Uterus (tissue), 4 donors: ENCODE measurements at places on chromosomes 6 and 20.

GRCh38 chr20:37941332-37941731 is 38.4 kb downstream of the VSTM2L start:
- no peak for DNase-seq

DNA sequence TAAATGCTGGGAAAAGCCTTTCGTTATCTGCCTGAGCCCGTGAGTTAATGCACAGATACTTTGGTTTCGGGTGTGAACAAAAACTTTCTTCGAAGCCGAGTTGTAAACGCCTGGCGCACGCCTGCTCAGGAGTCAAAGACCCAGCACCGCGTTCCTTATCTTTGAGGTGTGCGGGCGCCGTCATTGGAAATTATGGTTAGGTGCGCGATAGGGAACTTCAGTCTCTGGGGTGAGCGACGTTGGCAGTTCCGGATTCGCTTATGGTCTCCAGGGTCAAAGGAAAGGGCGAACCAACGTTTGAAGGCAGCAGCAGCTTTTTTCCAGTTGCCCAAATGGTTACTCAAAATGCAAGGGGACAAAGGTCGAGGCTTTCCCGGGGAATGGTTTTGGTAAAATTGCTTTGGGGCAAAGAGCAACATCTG is 853 bp downstream of the SLC22A3 start:
- no peak for DNase-seq

DNA sequence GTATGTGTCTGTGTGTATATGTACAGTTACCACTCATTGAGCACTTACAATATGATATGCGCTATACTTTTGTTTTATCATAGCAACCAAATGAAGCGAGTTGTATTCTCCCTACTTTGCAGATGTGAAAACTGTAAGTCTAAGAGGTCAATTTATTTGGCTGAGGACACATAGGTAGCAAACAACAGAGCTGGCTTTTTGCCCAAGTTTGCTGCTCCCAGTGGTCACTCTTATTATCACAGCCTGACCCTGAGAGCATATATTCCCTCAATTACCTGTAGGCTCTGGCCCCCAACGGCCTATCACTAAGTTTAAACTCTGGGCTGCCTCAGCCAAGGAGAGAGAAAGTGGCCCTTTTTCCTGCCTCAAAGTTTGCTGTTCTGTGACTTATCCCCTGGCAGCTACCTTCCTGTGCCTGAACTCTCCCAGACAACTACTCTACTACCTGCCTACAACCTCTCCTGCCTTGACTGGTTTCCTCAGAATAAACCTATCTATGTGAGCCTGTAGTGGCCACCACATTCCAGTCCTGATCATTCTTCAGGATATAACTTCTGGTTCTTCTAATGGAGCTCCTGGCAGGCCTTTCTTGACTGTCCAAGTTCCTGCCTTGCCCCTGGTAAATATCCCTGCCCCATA is 221.8 kb downstream of the FRK start:
- no peak for DNase-seq

DNA sequence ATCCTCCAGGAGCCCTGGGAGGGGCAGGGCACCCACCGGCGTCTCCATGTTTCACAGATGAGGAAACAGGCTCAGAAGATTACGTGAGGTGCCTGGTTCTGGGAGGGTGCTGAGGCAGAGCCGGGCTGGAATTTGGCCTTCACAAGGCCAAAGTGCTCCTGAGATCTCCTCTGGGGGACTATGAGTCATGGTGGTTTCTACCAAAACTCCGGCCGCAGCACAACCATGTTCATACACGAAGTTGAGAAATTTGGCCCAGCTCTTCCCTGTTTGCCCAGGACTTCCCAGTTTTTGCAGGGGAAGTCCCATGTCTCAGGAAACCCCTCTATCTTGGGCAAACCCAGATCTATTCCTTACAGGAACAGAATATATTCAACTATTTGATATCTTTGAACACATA is 172.9 kb upstream of the CDYL start:
- no peak for DNase-seq

- DNase-seq = no peak
These were observed 73.4 kb downstream of the GFOD1 start for GRCh38 chr6:13413900-13414555.

DNA sequence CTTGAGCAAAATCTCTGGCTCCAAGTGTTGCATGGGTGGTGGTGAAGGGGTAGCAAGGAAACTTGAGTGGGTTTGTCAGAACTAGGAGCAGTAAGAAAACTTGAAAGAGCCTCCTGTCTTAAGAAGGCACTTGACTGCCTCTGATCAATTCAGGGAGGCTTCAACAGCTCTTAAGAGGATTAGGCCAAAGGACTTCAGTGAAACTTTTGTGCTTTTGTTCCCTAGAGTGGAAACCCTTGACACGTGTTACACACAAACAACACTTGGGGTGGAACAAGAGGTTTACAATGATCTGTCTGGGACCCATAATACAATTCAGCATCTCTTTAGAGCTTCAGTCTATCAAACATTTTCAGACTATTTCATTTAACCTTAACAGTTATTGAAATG is 80.1 kb upstream of the ARMC2 start:
- no peak for DNase-seq

- DNase-seq = no peak
These were observed 54.0 kb downstream of the VTA1 start for GRCh38 chr6:142200846-142201628.

DNA sequence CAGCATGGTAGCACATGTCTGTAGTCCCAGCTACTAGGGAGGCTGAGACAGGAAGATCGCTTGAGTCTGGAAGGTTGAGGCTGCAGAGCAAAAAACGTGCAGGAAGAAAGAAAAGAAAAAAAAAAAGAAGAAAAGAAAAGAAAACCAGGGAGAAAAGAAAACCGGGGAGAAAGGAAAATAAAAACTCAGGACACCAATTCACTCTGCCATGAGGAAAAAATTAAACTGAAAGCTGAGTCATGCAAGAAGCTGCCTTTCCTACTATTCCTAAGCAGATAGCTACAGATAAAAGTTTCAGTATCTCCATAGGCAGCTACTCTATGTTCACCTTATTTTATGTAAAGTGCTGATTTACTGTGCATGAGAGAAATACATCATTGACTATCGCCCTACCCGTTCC is 10.5 kb downstream of the PTGIS start:
- no peak for DNase-seq

- DNase-seq = no peak
These were observed 78.0 kb upstream of the SIRPG start for GRCh38 chr20:1735417-1736089.

DNA sequence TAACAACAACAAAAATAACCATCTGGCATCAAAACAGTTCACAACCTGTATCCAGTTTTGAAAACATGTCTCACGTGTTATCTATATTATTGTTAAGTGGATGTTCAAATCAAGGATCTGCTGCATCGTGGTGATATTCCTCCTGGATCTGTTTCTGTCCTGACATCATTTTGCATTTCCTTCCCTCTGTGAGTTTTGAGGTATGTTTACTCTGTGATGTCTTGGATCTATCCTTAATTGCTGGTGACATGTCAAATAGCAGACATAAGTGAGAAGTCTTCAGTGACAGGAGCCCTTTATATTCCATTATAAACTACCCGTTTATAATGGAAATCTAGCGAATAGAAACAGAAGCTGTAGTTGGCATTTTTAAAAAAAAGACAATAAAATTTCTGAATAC is 381.8 kb upstream of the NOX3 start:
- no peak for DNase-seq

DNA sequence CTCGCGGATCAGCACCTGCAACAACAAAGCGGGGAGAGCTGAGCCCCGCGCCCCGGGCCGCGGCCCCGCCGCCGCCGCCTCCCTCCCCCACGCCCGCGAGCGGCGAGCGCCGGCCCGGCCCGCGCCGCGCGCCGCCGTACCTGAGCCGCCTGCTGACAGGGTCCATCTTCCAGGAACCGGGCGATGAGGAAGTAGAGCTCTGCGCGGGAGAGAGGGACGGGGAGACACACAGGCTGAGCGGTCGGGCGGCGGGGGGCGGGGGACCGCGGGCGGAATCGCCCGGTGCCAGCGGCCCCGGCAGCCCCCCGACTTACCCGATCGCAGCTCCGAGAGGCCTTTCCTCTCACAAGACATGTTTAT is 359 bp downstream of the PHIP start:
- no peak for DNase-seq

DNA sequence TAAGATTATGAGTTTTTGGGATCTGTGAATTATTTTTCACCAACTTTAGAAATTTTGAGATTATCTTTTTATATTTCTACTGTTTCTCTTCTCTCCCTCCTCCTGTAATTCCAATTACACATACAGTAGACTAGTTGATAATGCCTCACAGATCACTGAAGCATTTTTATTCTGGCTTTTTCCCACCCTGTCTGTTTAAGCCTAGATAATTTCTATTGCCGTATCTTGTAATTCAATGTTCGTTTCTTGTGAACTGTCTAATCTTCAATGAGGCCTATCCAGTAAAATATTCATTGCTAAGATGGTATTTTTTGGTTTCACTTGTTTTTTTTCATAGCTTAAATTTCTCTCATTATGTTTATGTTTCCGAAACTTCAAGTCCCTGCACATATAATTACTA is 12.0 kb downstream of the MDN1 start:
- DNase-seq = no peak

- DNase-seq = no peak
These were observed 43.5 kb downstream of the NT5E start for GRCh38 chr6:85493389-85493788.

DNA sequence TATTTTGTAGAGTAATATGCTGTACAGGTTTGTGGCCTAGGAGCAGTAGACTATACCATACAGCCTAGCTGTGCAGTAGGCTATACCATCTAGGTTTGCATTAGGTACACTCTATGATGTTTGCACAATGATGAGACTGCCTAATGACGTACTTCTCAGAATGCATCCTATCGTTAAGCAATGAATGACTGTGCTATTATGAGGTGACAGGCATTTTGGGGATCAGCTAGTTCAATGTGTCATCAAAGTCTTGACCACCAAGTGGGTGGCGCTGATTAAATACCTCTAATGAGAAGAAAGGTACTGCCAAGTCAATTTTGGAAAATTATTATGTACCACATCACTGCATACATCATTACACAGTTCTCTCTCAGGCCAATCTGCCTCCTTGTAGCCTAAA is 190.2 kb downstream of the BACH2 start:
- DNase-seq = no peak

DNA sequence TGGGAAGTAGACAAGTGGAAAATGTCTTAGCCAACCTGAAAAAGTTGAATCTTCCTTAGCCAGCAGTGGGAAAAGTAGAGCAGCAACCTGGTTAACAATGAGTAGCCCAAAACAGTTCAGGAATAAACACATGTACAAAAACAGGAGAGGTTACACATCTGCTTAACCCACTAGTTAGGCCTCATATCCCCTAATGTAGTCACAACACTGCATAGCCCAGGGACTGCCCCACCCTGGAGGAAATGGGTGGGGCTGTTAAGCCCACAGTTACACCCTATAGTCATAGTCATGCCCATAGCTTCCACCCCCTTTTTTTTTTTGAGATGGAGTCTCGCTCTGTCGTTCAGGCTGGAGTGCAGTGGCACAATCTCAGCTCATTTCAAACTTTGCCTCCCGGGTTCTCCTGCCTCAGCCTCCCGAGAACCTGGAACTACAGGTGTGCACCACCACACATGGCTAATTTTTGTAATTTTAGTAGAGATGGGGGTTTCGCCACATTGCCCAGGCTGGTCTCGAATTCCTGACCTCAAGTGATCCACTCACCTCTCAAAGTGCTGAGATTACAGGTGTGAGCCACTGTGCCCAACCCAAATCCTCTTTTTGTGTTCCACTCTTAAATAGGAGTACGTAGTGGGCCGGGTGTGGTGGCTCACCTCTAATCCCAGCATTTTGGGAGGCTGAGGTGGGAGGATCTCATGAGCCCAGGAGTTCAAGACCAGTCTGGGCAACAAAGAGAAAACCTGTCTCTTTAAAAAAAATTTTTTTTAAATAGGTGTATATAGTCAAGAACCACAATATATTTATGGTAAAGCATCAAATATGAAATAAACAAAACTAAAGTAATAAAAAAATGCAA is 24.5 kb downstream of the ILRUN start:
- DNase-seq = no peak
